ENCODE measurements at places on chromosomes 6 and 20.

DNA sequence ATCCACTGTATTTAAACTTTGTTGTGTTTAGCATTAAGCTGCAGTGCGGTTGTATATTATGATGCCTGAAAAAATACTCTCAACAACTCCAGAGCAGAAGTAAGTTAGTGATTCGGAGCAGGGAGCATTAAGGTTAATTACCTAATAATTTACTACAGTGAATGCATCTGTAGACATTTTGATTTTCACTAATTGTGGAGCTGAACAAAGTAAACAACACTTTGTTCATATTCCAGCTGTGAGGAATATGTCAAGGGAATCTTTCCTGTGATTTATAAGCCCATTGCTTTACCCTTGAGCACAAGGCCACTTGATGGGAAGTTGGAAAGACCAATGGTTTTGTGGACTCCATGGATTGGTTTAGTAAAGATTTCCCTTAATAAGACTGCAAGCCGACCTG lies 77.1 kb downstream of the CBLN4 start:
- DNase-seq: no peak

- no peak for DNase-seq
Measured at GRCh38 chr6:87289571-87289970, 32.8 kb upstream of the SMIM8 start.

GRCh38 chr20:8464368-8464767 lies 332.3 kb downstream of the PLCB1 start:
- DNase-seq: peak; percentile 46

- no peak for DNase-seq
Measured at GRCh38 chr20:37714978-37715672, 21.3 kb downstream of the CTNNBL1 start.

GRCh38 chr6:28522594-28523240 lies 3.0 kb upstream of the GPX5 start:
- DNase-seq: no peak

DNA sequence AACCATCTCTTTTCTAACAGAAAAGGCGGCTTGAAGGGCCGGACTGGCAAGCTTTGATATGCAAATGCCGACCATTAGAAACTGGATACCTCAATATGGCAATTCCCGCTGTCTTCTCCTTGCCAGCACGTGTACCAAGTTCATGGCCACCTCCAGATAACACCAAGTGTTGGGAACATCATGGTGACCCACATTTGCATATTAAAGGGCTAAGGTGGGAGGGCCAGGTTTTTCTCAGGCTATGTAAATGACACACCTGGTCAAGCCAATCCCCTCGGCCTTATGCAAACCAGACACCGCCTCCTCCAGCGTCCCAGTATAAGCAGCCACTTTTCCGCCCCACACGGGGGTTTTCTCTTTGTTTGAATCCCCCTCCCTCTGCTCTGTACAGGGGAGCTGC lies 110.7 kb downstream of the DACT2 start:
- no peak for DNase-seq

- no peak for DNase-seq
Measured at GRCh38 chr6:37619641-37620040, 78.0 kb downstream of the MDGA1 start.
